ENCODE measurements at places on chromosomes 7 and 10.

DNA sequence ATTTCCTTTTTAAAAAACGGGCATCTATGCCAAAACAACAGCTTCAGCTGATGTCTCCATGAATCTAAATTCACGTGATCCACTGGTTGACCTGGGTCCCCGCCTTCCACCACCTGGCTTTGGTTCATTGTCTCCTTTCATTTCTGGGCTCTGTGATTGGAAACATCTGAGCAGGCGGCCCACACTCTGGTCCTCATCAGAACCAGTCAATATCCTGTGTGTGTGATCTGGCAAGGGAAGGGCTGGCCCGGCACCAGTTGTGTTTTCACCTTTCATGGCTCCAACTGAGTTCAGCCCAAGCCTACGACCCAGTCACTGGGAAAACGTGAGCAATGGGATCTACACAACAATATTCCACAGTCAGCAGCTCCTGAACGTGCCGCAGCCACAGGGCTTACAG is 46.2 kb downstream of the PARP12 start:
- no peak for DNase-seq

- DNase-seq, result no peak
Observed at GRCh38 chr7:4066626-4067475, 615.2 kb upstream of the FOXK1 start.

DNA sequence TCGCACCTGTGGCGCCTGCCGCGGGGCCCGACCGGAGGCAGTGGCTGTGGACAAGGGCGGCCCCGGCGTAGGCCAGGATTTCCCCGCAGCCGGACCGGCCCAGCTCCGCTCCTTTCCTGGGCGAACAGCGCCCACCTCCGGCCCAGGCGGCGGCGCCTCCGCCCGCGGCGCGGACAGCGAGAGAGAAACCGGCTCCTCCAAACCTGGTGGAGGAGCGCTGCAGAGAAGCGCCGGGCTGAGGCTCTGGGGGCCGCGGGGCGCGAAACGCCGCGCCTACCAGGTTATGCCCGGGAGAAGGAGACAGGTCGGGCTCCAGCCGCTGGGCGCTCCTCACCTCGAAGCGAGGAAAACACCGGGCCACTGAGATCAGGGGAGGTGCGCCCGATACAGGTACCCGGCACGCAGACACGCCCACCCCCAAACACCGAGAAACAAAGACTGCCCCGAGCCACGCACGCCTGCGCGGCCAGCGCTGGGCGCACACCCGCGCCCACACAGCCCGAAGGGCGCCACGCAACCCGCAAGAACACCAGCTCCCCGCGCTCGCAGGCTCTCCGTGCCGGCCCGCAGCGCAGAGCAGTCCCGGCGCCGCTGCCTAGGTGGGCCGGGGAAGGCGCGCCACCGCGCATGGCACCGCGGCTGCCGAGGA is 3.3 kb downstream of the GRID1 start:
- no peak for DNase-seq

DNA sequence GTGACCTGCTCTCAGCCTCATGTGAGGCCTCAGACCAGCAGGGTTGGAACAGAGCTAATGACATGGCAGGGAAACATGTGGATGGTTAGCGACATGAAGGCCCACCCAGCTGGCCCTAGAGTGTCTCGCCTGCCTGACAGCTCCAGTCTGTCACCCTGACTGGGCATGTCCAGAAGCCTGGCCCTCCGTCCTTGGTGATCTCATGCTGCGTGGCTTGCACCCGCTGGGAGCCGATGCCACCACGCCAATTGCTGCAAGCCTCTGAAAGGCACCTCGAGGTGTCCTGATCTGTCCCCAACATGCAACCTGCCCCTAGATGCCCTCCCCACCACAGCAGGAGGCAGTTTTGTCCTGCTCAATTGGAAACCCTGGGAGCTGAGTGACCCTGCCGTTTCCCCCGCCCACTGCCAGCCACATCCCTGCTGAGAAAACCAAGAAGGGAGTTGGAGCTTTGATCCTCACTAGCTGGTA is 27.8 kb upstream of the RET start:
- peak; percentile 8 for DNase-seq
